Common myeloid progenitor, CD34-positive (primary cell): ENCODE measurements at places on chromosomes 12 and 14.
A peak's percentile ranks its signal among the peaks of the same experiment; 100 is the strongest.

- no peak overlapping the region for H3K27ac ChIP-seq
- peaks cover 8% of the 10 kb centered on the region for H3K36me3 ChIP-seq
- no peak overlapping the region for H3K4me3 ChIP-seq
- peak; percentile 54 for DNase-seq
- H3K27me3 ChIP-seq, result no peaks in the 10 kb centered on the region
Observed at GRCh38 chr12:52010152-52010622, 3.4 kb downstream of the TAMALIN start.

- H3K4me3 ChIP-seq, result no peak overlapping the region
- no peak overlapping the region for H3K27ac ChIP-seq
- no peak for DNase-seq
- peaks cover 3% of the 10 kb centered on the region for H3K4me1 ChIP-seq
Observed at GRCh38 chr12:25979563-25979962, 21.1 kb downstream of the RASSF8 start.

DNA sequence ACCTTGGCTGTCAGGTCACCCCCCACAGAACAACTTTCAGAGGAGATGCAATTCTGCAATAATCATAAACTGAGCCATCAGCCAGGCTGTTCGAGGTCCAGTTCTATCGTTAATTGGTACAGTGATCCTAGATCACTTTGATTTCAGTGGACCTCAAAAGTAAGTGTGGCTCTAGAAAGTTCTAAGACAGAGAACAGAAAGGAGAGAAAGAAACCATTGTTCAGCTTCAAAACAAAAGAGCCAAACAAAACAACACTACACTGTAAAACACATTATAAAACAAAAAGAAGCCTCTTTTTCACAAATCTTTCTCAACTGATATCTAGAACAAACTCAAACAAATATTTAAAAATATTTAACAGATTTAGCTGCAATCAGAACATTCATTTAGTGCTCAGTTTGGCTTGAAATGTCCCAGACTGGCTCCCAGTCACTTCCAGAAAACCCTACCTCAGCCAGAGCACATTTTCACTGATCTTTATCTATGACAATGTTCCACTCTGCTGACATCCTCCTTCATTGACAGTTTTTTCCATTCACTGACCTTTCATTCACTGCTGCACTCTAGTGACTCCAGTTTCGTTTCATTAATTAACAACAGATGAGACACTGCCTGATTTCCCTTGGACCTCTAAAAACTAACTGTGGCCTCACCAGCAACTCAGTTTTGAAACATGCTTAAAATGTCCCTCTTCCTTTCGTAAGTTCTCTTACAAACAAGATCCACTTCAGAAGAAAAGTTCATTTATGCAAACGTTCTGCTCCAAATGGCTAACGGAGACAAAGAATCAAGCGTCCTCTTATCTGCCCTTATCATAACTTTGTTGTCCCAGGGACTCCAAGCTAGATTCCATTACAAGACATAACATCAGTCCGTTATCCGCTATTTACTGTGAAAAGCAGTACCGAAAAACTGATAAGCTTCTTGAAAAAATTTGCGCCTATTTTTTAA is 56.8 kb downstream of the DUSP16 start:
- H3K36me3 ChIP-seq, result no peaks in the 10 kb centered on the region
- H3K4me3 ChIP-seq, result no peak overlapping the region
- no peaks in the 10 kb centered on the region for H3K4me1 ChIP-seq
- DNase-seq, result no peak

DNA sequence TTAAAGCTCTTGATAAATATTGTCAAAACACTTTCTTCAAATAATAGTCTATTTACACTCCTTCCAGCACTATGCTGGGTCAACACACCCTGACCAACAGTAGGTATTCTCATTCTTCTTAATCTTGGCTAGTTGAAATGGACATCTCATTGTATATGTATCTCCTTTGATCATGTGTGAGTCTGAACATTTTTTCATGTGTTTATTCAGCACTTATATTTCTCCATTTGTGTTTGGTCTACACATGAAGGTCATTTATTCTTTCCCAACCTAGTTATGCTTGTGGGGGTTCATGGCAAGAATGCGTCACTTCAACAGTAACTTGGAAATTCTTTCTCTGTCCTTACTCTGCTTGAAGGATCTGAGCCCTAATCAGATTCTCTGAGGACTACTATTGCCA is 133.1 kb upstream of the ARID2 start:
- H3K4me3 ChIP-seq, result no peak overlapping the region
- no peak for DNase-seq
- H3K27ac ChIP-seq, result no peak overlapping the region
- no peaks in the 10 kb centered on the region for H3K36me3 ChIP-seq

DNA sequence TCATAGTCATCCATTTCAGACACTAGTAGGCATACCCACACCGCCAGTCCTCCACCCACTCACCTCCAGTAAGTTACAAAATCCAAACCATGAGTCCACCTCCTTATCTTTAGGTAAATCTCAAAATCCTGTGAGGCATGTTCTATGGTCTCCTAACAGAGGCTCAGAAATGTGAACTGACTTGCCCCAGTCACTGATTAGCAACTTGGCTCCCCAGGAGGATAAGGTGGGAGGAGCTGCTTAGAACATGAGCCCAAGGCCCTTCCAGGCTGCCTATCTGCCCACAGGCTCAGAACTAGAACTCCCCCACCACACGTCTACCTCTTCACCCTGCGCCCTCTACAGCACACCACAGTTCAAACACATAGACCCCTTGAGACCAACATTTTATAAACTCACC is 19.9 kb downstream of the SETD3 start:
- DNase-seq, result no peak
- H3K27me3 ChIP-seq, result no peaks in the 10 kb centered on the region
- H3K4me1 ChIP-seq, result no peaks in the 10 kb centered on the region
- no peak overlapping the region for H3K27ac ChIP-seq
- no peak overlapping the region for H3K4me3 ChIP-seq

- H3K4me3 ChIP-seq, result no peak overlapping the region
- no peaks in the 10 kb centered on the region for H3K36me3 ChIP-seq
- DNase-seq, result peak; percentile 44
- H3K4me1 ChIP-seq, result peaks cover 41% of the 10 kb centered on the region
- H3K27ac ChIP-seq, result peak overlapping the region; percentile 47
Observed at GRCh38 chr14:33917661-33918060, 33.2 kb downstream of the EGLN3 start.

DNA sequence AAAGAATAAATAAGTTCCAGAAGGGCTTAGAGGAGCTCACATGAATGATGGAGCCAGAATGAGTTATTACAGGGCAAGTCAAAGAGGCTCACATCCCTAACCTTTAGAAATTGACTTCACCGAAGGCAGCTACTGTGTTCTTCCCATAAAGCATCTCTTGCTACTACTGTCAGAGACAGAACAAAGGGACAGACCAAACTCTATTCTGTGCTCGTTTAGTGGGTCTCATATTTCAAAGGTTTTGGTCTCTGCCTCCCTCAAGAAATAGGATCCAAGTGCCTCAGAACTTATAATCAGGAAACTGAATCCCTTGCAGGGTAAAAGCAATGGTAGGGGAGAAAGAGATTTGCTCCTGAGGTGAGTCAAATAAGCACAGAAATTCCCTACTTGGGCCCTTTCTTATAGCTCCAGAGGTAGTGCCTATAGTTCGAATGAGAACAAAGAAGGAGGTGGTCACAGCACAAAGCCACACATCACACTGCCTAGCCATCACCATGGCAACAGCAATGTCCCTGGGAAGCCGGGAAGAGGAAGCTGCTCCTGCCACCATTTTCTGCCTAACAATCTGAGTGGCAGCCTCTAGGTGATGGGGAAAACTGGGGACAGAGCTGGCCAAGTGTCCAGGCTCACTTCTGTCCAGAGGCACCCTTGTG is 294.9 kb downstream of the FOXN3 start:
- H3K4me3 ChIP-seq, result no peak overlapping the region
- H3K4me1 ChIP-seq, result no peaks in the 10 kb centered on the region
- no peaks in the 10 kb centered on the region for H3K27me3 ChIP-seq
- H3K36me3 ChIP-seq, result no peaks in the 10 kb centered on the region
- H3K27ac ChIP-seq, result no peak overlapping the region

GRCh38 chr12:114684098-114684869 is at the start of gene TBX3:
Gene TBX3 (minus strand): TSS chr12:114684175. CDS start chr12:114683200, 975 bp downstream.
- peak; percentile 77 for DNase-seq
- peaks cover 24% of the 10 kb centered on the region for H3K4me1 ChIP-seq
- H3K4me3 ChIP-seq, result peak within 1 kb of the TSS; percentile 68
- no peaks in the 10 kb centered on the region for H3K36me3 ChIP-seq
- peaks cover 100% of the 10 kb centered on the region for H3K27me3 ChIP-seq
- no peak within 1 kb of the TSS for H3K27ac ChIP-seq

GRCh38 chr12:53172352-53172751 is 8.2 kb upstream of the ZNF740 start:
- H3K27me3 ChIP-seq, result no peaks in the 10 kb centered on the region
- H3K4me3 ChIP-seq, result no peak overlapping the region
- no peaks in the 10 kb centered on the region for H3K36me3 ChIP-seq
- no peak overlapping the region for H3K27ac ChIP-seq
- no peaks in the 10 kb centered on the region for H3K4me1 ChIP-seq

GRCh38 chr12:119207063-119207560 is 28.4 kb downstream of the HSPB8 start:
- DNase-seq, result no peak
- no peak overlapping the region for H3K4me3 ChIP-seq
- H3K36me3 ChIP-seq, result no peaks in the 10 kb centered on the region
- no peak overlapping the region for H3K27ac ChIP-seq
- H3K4me1 ChIP-seq, result no peaks in the 10 kb centered on the region
